ENCODE measurements at places on chromosomes 16 and 17. TPM values are rescaled to one million over a fixed set of nuclear protein-coding genes. Genes with fewer than 3 reads are reported as not detected.

GRCh38 chr16:15773968-15774367, 82.9 kb downstream of the MYH11 start:
- no peak for DNase-seq

YWHAE gene
- 129 TPM for total RNA-seq

KCNAB3 gene
- 18.1 TPM for total RNA-seq

PNMT gene
- total RNA-seq = 0.35 TPM

GRCh38 chr16:87426423-87427215, 34.5 kb downstream of the MAP1LC3B start:
- no peak for DNase-seq

- no peak for DNase-seq
Observed at GRCh38 chr16:71863995-71864394, 18.2 kb downstream of the ATXN1L start.

DNA sequence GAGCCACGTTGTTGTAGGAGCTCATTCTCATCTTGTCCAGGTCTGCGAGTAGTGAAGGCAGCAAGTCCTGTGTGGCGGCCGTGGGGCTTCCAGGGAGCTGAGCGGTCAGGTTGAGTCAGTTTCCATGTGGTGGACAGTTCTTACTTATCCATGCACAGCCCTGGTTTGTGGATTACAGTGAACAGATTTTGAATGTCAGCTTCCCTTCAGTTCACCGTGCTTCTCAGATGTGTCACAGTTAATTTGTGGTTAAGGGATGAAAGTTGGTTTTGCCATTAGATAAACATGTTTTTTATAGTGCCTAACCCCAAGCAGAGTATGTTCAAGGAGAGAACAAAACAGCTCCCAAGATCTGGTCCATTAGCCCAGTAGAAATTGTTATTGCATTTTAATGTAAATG, 103.1 kb downstream of the RPTOR start:
- no peak for DNase-seq

DNA sequence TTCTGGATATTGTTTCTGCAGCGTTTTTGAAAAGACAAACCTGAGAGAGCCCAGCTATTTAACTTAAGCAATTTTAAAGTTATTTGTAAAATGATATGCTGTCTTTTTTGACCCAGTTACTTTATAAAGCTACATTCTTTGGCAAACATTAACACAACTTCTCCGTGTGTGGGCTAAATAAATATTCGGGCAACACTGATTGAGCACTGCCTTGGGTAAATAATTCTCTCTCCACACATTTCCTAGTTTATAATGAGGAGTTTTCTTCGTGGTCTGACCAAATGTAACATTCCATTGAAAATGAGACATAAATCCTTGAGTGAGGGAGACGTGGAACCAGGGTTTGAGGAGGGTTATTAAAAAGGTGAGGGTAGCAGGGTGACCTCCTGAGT, 142.8 kb downstream of the WWOX start:
- no peak for DNase-seq

CD7 gene
- total RNA-seq = 104 TPM

GRCh38 chr17:73785958-73786743, 141.9 kb upstream of the SDK2 start:
- no peak for DNase-seq

CFDP1 gene
- 36.5 TPM for total RNA-seq

- DNase-seq = no peak
Observed at GRCh38 chr16:4651827-4652226, 27.2 kb downstream of the MGRN1 start.

OR1D2 gene
- total RNA-seq = not detected

TCF25 gene
- 393 TPM for total RNA-seq

- no peak for DNase-seq
Observed at GRCh38 chr17:17114592-17115225, 72.5 kb downstream of the MPRIP start.

C16orf92 gene
- total RNA-seq = not detected

GRCh38 chr17:10156948-10157607, 41.3 kb downstream of the GAS7 start:
- DNase-seq = no peak

DNA sequence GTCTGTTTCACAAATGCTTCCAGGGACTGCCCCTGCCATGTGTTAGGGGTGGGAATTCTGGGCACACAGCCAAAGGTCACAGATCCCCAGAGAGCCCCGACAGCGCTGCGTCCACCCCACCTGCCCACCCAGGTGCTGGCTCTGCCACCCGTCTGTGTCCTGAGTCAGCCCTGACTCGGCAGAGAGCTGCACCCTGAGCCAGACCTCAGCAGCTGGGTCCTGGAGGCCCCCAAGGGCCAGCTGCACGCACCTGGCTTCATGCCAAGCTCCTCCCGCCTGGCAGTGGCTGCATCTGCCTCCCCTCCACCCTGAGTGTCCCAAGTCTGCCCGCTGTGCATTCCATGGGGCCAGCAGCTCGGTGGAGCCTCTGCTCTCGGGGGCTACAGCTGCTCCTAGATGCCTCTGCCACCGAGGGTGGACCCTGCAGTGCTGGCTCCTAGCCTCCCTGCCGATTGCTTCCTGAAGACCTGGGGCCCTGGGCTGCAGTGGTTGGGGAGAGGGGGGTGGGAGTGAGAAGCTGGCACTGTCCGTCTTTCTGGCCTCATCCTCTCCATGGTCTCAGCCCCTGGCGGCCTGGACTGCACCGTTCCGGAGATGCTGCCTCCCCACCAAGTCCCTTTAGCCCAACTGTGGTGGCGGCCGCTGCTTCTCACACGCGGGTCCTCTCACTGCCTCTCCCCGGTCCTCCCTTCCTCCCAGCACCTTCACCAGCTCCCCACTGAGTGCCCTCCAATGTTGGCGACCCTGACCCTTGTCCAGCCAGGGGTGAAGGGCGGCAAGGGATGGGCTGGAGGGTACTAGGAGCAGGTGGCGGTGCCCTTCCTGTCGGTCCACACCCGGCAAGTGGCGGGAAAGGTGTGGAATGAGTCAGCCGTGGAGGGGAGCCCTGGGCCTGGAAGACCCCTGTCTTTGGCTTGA, 3.0 kb downstream of the SECTM1 start:
- no peak for DNase-seq

GRCh38 chr16:28875134-28876018, 2.9 kb upstream of the ATP2A1 start:
- DNase-seq = no peak

- no peak for DNase-seq
Observed at GRCh38 chr16:53629607-53630312, 73.9 kb downstream of the RPGRIP1L start.

GRCh38 chr17:7833795-7834541, at the start of gene KDM6B:
Gene KDM6B, plus strand, starts transcription at chr17:7834217. Its CDS starts 11,338 bp downstream, at chr17:7845555.
- peak; percentile 88 for DNase-seq

- no peak for DNase-seq
Observed at GRCh38 chr16:58582133-58582532, 47.5 kb downstream of the CNOT1 start.

GRCh38 chr17:46264456-46265198, 30.3 kb upstream of the LRRC37A start:
- DNase-seq = peak; percentile 29

DNA sequence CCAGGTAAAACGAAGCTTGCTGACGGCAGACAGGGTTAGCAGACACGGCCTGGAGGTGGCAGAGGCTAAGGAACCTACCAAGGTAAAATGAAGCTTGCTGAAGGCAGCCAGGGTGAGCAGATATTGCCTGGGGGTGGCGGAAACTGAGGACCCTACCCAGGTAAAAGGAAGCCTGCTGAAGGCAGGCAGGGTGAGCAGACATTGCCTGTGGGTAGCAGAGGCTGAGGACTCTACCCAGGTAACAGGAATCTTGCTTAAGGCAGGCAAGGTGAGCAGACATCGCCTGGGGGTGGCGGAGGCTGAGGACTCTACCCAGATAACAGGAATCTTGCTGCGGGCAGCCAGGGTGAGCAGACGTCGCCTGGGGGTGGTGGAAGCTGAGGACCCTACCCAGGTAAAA, 2.6 kb upstream of the GCGR start:
- no peak for DNase-seq

DNA sequence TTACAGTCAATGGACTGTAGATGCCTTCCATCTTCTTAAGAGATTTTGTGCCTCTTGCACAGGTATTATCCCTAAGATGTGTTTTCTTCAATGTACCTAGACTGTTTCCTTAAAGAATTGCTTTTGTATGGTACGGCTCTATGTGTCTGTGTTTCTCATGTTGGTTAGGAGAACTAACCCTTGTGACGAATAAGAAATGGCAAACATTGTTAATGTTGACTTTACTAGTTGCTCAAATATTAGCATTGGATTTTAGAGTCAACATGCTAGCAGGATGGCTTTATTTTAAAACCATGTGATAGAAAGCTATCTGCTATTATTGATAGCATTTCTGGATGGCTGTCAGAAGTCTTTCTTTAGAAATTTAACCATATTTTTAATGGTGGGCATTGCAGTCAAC, 34.5 kb downstream of the WWOX start:
- DNase-seq = no peak

GRCh38 chr17:71933306-71933705, 187.5 kb upstream of the SOX9 start:
- DNase-seq = no peak

DNA sequence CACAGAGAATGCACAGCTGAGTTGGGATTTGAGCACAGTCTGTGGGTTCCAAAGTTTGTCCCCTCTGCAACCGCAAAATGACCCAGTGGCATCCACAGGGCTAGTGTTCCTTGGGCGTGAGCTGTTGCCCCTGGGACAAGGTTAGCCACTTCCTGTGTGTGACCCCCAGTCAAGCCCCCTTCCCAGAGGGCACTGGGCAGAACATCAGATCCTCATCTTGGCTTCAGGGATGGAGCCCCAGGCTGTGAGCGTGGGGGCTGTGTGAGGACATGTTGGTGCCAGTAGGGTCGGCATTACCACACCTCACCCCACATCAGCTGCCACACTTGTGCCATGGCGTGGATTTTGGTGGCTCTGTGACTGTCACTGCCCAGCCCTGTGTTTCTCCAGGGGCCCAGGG, 55.3 kb downstream of the USP22 start:
- DNase-seq = no peak

DNA sequence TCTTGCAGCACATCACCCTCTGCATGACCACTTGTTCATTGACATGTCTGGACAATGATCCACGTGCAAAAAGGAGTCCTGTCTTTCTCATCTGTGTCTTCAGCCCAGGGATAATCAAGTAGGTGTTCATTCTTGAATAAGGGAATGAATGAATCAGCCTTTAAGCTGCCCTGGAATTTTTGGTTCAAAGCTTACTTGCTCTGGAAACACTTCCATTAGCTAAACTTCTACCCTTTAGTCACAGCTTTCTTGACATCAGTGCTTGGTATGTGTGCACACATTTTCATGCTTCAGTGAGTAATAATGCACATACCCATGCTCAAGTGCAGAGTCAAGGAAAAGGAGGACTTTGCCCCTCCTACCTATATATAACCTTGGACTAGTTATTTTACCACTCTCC, 103.0 kb upstream of the CDH13 start:
- no peak for DNase-seq

DNA sequence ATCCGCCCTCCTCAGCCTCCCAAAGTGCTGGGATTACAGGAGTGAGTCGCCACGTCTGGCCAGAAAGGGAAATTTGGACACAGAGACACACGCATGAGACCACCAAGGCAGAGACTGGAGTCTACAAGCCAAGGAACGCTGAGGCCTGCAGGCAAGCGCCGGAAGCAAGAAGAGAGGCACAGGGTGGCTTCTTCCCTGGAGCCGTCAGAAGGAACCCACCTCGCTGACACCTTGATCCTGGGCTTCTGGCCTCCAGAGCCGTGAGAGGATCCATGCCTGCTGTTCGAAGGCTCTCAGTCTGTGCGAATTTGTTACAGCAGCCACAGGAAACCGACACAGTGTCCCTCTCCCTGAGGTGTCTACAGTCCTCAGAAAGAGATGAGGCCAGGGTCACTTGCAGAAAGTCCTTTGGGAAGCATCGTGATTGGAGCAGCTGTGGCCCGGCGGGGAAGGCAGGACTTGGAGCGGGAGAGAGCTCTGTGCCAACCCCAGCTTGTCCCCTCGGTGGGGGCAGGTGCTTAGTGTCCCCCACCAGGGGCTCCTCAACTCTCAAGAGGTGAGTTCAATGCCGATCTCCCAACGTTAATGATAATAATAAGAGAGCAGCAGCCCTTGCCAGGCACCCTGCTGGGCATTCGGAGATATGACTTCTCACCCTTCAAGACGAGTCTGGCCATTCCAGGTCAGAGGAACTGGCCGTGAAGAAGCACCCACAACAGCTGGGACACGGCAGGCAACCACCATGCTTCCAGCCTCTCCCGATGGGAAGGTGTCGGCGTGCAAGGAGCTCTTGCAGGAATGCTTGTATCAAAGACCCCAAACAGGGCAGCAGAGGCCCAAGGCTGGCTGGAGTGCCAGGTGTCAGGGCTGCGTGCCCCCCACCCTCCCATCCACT, 68.4 kb upstream of the TNRC6C start:
- DNase-seq = no peak

SLC46A1 gene
- total RNA-seq = 0.93 TPM

KATNB1 gene
- 25.7 TPM for total RNA-seq

GRCh38 chr17:40696651-40697072, 6.9 kb downstream of the KRT24 start:
- DNase-seq = no peak

DNA sequence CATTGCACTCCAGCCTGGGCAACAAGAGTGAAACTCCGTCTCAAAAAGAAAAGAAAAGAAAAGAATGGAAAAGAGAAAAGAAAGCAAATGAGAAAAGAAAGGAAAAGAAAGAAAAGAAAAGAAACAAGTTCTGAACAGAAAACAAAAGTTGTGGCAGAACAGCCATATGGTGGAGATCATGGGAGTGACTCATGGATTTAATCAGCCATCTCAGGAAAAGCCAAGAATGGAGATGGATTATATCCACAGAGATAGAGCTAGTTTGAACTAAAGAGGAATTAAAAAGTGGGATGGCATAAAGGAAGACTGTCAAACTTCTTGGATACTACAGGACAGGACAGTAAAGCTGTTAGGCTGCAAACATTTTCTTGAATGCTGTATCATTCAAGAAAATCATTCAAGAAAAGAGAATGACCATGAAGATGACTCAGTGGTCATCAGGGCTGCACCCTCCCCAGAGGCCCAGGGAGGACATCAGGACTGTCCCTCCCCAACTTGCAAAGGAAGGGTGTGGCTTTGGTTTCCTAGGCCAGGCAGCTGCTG, 120.6 kb downstream of the USP22 start:
- DNase-seq = no peak

DNA sequence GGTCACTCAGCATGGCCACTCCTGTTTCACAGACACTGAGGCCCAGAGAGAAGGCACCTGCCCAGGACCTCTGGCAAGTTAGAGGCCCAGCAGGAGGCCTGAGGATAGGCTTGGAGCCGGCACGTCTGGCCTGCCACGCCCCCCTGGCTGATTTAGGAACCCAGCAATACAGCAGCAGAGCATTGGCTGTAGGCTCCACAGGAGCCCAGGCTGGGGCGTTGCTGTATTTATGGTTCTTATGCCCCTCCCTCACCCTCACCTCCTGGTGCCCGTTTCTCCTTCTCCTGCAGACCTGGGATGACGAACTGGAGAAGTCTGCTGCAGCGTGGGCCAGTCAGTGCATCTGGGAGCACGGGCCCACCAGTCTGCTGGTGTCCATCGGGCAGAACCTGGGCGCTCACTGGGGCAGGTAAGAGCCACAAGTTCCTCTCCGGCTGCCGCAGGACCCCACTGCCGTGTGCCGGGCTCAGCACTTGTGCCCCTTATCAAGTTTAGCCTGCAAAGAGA, 25.8 kb downstream of the CRISPLD2 start:
- no peak for DNase-seq

Data from T-cell (primary cell).